Endodermal cell (in vitro differentiated cells): ENCODE measurements at places on chromosomes 5 and 9. TPM values are rescaled to one million over a fixed set of nuclear protein-coding genes. Genes with fewer than 3 reads are reported as not detected.

RGS7BP gene
- 2.2 to 3.3 TPM (median 2.3 TPM) in 3 replicates for total RNA-seq

STKLD1 gene
- 0.68 to 2.0 TPM in 2 of 3 replicates, not detected in the other for total RNA-seq

DNA sequence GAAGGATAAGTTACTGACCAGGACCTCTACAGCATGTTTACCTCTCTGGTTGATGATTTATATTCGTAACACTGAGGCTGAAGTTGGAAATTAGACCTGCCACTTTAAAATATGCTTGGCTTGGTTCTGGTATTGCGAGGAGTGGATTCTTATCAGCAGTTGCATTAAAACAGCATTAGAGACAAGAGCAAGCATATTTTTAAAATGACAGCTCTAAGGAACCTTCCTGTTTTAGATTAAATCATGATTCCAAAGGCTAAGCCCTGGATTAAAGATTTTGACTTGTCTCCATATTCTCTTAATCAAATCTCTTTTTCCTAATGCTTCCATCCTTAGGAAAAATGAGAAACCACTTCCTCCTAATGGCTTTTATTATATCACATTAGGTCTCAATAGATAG lies 277.8 kb downstream of the KCTD16 start:
- no peaks in the 10 kb centered on the region for H3K36me3 ChIP-seq
- H3K27ac ChIP-seq = no peak overlapping the region
- no peaks in the 10 kb centered on the region for H3K27me3 ChIP-seq
- H3K4me3 ChIP-seq = no peak overlapping the region
- no peaks in the 10 kb centered on the region for H3K4me1 ChIP-seq
- no peak for DNase-seq

DNA sequence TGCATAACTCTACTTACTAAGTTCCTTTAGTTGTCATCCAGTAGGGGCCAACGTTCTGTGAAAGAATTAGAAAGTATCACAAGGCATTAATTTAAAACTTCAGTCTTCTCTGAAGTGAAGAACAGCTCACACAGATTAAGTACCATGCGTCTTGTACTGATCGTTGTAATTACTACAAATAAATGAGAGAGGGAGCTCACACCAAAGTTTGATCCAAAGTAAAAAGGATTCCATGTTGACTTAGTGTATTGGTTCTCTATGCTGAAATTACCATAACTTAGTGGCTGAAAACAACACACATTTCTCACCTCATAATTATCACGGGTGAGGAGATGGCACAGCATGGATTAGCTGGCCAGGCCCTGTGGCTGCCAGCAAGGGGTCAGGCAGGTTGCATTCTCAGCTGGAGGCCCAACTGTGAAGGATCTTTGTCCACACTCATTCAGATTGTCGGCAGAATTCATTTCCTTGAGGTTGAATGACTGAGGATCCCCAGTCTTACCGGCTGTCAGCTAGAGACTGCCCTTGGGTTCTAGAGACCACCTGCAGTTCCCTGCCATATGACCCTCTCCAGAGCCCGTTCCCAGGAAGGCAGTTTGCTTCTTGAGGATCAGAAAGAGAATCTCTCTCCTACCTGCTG lies 169.1 kb downstream of the YTHDC2 start:
- H3K36me3 ChIP-seq = no peaks in the 10 kb centered on the region
- H3K4me3 ChIP-seq = no peak overlapping the region
- H3K27me3 ChIP-seq = no peaks in the 10 kb centered on the region
- H3K27ac ChIP-seq = no peak overlapping the region
- peak; percentile 91 for DNase-seq

- H3K36me3 ChIP-seq = no peaks in the 10 kb centered on the region
- DNase-seq = no peak
- H3K4me1 ChIP-seq = no peaks in the 10 kb centered on the region
- peaks cover 31% of the 10 kb centered on the region for H3K27me3 ChIP-seq
- H3K4me3 ChIP-seq = no peak overlapping the region
- no peak overlapping the region for H3K27ac ChIP-seq
Measured at GRCh38 chr9:3177936-3178335, 334.0 kb upstream of the PUM3 start.

DNA sequence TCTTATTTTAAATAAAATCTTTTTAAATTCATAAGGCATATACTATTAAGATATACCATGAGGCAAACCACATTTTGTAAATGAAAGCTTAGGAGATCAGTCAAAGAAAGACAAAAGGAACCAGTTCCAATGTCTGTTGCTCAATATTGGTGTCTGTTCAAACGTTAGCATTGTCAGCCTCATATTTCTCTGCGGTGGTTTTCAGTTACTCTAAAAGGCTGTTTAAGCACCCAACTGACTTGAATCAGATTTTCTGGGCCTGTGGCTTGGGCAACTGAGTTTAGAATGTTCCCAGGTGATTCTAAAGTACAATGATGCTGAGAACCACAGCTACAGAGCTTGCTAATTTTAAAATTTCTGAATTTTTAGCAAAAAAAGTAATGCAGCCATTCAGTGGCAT lies 166.3 kb upstream of the KIF2A start:
- H3K27ac ChIP-seq = no peak overlapping the region
- no peaks in the 10 kb centered on the region for H3K36me3 ChIP-seq
- H3K27me3 ChIP-seq = no peaks in the 10 kb centered on the region
- H3K4me1 ChIP-seq = peaks cover 19% of the 10 kb centered on the region
- no peak for DNase-seq
- no peak overlapping the region for H3K4me3 ChIP-seq

GRCh38 chr9:98870782-98871557 lies 63.5 kb downstream of the GALNT12 start:
- DNase-seq = peak; percentile 25
- no peaks in the 10 kb centered on the region for H3K27me3 ChIP-seq
- no peak overlapping the region for H3K4me3 ChIP-seq

DNA sequence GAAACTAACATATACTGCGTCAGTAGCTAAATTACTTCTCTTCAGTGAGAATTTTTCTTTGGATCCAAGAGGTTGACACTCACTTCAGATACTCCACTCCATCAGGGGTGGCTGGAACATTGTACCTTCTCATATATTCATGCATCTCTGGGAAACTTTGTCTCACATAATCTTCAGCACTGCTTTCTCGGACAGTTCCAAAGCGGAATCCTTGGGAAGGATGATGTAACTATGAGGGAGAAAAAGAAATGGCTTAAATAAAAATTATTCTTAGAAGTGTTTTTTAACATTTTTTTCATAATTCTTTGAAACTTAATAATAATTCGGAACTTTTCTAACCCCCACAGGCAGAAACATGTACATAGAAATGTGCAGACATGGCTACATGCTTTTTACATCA lies 33.4 kb upstream of the PPP3R2 start:
- H3K4me3 ChIP-seq = no peak overlapping the region
- no peaks in the 10 kb centered on the region for H3K36me3 ChIP-seq
- H3K27ac ChIP-seq = no peak overlapping the region

DNA sequence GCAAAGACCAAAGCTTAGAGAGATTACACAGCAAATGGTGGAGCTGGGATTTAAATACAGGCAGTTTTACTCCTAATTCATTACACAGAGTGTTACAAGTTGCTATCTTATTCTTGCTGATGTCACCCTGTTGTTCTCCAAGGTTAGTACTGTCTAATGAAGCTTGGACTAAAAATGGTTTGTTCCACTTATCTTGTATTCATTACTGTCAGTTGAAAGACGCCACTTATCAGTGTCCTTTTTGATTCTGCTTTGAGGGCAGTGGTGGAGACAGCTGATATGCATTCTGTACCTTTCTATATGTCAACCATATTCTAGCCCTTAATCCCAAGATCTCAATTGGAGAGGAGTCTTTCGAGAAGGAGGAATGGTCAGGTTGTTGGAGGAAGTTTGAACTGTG lies 14.0 kb upstream of the DENND4C start:
- H3K36me3 ChIP-seq = no peaks in the 10 kb centered on the region
- H3K4me1 ChIP-seq = no peaks in the 10 kb centered on the region
- no peak overlapping the region for H3K27ac ChIP-seq
- no peak for DNase-seq
- no peak overlapping the region for H3K4me3 ChIP-seq

- H3K4me1 ChIP-seq = no peaks in the 10 kb centered on the region
- no peak overlapping the region for H3K4me3 ChIP-seq
- H3K27ac ChIP-seq = no peak overlapping the region
- no peaks in the 10 kb centered on the region for H3K36me3 ChIP-seq
- no peaks in the 10 kb centered on the region for H3K27me3 ChIP-seq
Measured at GRCh38 chr9:72925126-72925789, 27.6 kb downstream of the ALDH1A1 start.

- no peaks in the 10 kb centered on the region for H3K4me1 ChIP-seq
- H3K36me3 ChIP-seq = no peaks in the 10 kb centered on the region
- no peak overlapping the region for H3K4me3 ChIP-seq
- no peaks in the 10 kb centered on the region for H3K27me3 ChIP-seq
Measured at GRCh38 chr9:14389146-14389545, 75.2 kb upstream of the NFIB start.

- no peaks in the 10 kb centered on the region for H3K4me1 ChIP-seq
- no peak overlapping the region for H3K4me3 ChIP-seq
- no peak overlapping the region for H3K27ac ChIP-seq
- no peaks in the 10 kb centered on the region for H3K36me3 ChIP-seq
- no peak for DNase-seq
Measured at GRCh38 chr9:108211411-108211955, 644.3 kb downstream of the ACTL7B start.

DNA sequence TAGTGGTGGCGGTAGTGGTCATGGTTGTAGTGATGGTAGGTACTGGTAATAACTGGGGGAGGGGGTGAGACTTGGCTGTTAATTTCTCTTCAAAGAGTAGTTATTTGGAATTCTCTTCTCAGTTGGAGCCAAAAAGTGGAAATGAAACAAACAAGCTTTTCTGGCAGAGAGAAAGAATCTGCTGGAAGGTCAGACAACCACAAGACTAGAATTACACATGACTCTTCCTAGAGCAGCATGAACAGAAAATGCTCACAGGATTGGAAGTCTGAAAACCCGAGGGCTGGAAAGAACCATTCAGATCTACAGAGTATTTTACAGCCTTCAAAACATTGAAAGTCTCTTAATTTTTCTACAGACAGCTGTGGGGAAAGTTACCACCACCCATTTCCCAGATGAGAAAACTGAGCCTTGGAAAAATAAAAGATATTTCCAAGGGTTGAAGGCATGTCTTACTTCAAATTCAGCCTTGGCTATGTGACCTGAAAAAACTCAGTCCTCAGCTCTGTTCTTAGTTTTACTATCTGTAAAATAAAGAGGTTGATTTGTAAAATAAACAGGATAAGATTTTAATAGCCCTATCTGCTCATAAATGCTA lies 42.9 kb upstream of the TRIM32 start:
- H3K27ac ChIP-seq = no peak overlapping the region
- peaks cover 13% of the 10 kb centered on the region for H3K4me1 ChIP-seq
- no peak overlapping the region for H3K4me3 ChIP-seq
- no peaks in the 10 kb centered on the region for H3K27me3 ChIP-seq
